Mesenchymal stem cell (in vitro differentiated cells and primary cell): ENCODE measurements at places on chromosomes 3 and 15.
A peak's percentile ranks its signal among the peaks of the same experiment; 100 is the strongest.

- no peak for DNase-seq
Measured at GRCh38 chr3:47411696-47412452, 31.1 kb downstream of the PTPN23 start.

DNA sequence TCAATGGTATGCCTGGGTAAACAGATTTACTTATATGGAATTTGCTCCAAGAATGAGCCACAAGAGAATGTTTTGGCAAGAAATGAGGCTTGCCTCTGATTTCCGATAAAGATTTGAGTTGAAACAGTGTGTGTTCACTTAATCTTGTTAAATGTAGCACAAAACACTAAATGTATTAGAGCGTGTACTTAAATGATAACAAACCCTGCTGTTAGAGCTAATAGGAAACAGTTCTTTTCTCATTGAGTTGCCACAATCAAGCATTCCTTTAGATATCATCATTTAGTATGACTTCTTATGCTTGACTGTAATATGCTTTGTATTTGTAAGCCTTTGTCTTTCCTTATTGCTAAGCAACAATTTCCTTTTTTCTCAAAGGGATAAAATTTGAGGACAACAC lies 353.6 kb upstream of the ZNF717 start:
- no peak for DNase-seq

- no peak for DNase-seq
Measured at GRCh38 chr3:99957151-99957796, 139.6 kb downstream of the CMSS1 start.

GRCh38 chr3:72237679-72238009 lies 452.7 kb upstream of the PROK2 start:
- no peak for DNase-seq

- DNase-seq = peak; percentile 55
Measured at GRCh38 chr15:74134387-74135027, 4.1 kb downstream of the ISLR2 start.

DNA sequence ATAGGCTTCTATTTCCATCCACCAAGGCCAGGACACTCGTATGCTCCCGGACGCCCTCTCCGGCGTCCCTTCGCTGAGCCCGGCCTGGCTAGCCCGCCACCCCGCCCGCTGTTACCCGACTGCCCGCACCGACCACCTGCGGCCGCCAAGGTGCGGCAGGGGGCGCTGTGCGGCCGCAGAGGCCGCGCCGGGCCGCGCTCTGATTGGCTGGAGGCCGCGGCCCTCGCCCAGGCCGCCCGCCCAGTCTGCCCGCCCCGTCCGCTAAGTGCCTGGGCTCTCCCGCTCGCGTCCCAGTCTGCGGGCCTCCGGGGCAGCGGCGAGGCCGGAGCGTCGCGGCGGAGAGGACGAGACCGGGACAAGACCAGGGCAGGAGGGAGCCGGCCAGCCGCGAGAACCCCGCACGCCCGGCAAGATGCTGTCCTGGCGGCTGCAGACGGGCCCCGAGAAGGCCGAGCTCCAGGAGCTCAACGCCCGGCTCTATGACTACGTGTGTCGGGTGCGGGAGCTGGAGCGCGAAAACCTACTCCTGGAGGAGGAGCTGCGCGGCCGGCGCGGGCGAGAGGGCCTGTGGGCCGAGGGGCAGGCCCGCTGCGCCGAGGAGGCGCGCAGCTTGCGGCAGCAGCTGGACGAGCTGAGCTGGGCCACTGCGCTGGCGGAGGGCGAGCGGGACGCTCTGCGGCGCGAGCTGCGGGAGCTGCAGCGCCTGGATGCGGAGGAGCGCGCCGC lies at the start of gene SYNM:
SYNM (plus strand) TSS at position 293 of the 726 bp plus-strand sequence; CDS start at position 413, 120 bp downstream.
- DNase-seq = peak; percentile 79

- no peak for DNase-seq
Measured at GRCh38 chr3:187243933-187244524, 46.7 kb downstream of the RTP1 start.

DNA sequence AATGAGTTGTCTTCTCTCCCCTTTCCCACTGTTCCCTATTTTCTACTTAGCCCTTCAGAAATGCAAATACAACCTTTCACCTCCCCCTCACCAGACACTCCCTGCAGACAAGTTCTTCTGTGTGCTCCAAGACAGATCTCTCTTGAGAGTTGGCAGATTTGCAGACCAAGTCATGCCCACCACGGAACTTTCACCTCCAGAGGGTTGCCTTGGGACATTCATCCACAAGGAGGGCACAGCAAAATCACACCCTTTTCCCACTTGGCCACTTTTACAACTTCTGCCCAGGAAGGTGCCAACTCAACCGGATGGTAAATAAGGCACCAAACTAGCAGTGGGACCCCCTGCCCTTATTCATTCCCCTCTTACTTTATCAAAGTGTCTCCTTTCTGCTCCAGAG lies 53.5 kb downstream of the SLC30A4 start:
- no peak for DNase-seq

DNA sequence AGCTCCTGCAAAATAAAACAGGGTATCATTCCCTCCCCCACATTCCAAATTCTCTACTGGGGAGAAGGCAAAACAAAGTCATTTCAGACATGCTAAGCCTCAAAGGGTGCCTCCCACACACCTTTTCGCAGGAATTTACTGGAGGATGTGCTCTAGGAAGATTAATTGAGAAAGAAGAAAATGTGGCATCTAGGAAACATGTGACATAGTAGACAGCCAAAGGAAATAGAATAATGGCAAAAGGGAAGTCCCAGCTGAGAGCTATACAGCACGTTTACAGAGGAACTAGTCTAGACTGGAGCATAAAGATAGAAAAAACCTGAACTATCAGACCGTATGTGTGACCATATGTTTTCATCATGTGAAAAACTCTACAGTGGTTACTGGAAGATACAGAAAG lies 58.8 kb upstream of the MELTF start:
- DNase-seq = no peak

GRCh38 chr3:86702381-86702958 lies 288.5 kb downstream of the VGLL3 start:
- DNase-seq = peak; percentile 1

- DNase-seq = no peak
Measured at GRCh38 chr3:31404871-31405270, 127.9 kb upstream of the STT3B start.

GRCh38 chr3:52243791-52244628 lies 1.5 kb upstream of the PPM1M start:
- peak; percentile 59 for DNase-seq

DNA sequence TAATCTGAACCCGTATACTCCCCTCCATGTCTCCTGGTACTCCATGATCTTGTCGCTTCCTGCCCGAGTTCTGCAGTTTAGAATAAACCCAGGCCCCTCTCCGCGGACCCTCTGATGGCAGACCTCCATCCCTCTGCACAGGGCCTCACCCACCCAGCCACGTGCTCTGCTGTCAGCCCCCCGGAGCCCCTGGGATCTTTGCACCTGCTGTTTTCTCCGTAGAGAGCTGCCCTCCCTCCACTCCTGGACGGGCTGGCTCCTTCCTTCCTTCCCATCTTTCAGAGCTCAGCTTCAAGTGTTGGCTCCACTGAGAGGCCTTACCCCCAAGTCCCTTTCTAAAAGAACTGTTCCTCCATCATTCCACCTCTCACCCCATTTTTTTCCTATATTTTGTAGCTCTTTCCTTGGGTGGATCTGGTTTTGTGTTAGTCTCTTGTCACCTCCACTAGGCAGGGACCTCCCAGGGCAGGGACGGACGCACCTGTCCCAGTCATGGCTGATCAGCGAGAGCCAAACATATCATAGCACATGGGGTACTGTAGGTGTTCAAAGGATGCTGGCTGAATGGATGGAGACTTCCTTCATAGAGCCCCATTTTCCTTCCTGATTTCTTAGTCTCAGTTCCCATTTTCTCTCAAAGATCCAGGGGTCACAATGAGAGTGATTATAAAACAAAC lies 106.6 kb downstream of the VGLL4 start:
- no peak for DNase-seq

- DNase-seq = peak; percentile 98
Measured at GRCh38 chr3:29335438-29335837, 54.6 kb downstream of the RBMS3 start.

DNA sequence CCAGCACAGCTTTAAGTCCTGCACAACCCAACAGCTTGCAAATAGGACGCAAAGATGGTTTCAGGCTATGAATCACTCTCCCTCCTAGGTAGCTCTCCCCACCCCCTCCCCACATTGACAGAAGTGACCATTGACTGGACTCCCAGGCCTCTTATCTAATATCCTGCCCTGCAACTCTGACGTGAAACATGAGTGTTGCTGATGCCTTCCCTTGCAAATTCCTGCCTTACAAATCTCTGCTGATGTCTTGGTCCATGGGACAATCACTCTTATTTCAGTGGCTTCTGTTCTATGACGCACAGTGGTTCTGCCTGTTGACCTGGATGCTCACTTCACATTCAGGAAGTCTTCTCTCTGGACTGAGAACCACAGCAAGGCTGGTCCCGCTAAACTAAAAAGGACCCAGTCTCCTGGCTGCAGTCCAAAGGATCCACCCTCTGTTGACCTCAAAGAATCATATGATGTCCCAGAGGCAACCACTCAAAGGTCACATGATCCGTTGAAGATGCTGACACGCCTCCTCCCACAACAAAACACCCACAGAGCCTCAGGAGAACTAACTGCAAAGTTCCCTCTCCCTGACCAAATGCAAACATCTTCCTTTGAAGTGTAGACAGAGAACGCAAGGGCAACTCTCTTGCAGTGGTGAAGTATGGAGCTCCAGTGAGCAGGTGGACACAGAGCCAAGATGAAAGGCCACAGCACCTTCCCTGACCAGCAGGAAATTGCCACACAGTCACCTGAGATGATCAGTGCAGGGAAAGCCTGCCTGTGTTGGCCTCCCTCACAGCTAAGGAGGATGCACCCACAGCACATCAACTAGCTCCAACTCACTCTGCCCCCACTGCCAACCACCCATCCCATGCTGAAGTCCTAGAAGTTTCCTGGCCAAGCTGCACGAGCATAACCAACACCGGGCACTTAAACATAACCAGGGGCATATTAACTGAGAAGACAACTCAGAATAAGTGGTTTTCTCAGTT lies 112.3 kb downstream of the ADAMTS17 start:
- no peak for DNase-seq
